ENCODE measurements at places on chromosomes 11 and 22. TPM values are rescaled to one million over a fixed set of nuclear protein-coding genes. Genes with fewer than 3 reads are reported as not detected.

DNA sequence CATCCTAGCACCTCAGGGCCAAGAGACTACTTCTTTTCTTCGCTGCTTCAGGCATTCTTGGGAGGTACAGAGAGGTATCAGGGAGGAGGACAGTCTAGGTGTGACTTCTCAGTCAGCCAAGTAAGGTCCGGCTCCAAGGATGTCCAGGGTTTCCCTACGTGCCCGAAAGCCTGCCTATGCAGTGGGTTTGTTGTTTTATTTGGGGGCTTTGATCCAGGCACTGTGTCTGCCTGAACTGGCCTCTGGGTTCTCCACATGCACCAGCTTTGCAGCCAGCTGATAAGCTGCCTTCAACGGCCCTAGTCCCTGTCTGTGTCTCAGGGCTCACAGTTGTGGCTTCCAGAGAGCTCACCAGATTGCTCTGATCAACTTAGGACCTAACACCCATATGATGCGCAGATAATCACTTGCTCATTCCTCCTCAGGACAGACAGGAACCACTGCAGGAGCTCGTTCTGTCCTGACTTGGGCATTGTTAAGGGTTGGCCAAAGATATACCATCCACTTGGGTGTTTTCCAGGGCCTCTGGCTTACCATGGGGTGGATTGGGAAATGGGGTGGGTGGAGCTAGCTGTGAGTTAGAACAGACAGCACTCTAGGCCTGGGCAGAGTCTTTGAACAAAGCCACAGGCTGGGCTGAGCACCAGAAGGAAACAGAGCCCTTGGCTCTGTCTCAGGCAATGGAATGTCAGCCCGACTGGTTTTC, 45.5 kb upstream of the CRYBB3 start:
- DNase-seq: no peak

CELSR1 gene
- 0.04 TPM for total RNA-seq

- no peak for DNase-seq
Observed at GRCh38 chr22:22388090-22388489, 120.5 kb downstream of the ZNF280B start.

- DNase-seq: no peak
Observed at GRCh38 chr11:79078456-79078855, 362.4 kb downstream of the TENM4 start.

C11orf42 gene
- not detected for total RNA-seq

DNA sequence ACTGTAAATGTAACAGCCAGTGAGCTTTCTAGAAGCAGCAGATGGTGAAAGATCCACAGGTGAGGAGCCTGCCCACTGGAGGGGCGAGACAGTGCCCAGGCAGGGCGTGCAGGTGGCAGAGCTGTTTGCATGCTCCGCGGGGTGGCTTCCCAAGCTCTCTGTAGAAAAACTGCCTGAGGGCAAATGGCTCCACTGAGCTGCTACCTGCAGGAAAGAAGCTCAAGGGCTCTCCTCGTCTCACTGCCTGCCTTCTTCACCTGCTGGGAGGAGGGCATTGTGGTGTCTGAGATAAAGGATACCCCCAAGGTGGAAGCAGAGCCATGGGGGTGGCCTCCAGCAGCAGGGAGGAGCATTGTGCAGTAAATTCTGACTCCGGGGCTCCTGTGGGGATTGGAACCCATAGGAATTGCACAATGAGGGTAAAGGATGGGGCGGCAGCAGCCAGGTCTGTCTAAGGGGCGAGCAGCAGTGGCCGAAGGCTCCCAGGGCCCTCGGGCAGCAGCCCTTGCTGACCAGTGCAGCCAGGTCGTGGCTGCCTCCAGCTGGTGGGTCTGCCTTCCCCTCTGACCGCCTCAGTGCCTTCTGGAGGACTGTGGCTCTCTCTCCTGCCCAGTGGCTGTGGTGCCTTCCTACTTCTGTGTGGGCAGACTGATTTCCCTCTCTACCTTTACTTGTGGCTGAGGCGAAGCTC, 28.0 kb upstream of the CABP7 start:
- no peak for DNase-seq

DNA sequence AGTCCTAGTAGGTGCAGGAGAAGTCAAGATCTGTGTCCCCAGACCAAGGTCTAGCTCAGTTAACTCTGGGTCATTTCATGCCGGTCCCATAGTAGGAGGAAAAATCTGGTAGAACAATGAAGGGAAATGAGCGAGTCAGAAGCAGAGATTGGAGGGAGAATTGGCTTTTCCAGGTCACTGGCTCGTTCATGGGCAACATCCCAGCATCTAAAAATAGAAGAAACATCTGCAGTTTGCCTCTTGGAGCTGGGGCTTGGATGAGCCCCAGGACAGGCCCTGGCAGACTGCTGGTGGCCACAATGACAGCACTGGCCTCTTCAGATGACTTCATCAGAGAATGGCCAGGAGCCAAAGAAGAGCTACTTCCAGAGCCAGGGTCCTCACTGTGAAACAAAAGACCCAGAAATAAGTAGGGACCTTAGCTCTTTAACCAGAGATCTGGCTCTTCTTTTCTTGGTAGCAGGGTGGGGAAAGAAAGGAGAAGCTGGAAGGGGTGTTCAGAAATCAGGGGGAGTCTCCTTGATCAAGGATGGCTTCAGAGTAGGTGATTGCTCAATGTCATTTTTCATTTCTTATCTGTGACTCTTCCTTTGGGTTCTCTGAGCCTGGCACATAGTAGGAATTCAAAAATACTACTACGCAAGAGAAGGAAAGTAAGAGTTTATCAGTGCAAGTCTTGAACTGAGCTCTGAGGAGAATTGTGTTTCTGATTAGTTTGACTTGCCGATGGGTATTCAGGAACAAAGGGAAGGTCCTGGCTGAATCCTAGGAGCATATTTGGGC, 102.6 kb downstream of the TMPRSS5 start:
- DNase-seq: no peak

DNA sequence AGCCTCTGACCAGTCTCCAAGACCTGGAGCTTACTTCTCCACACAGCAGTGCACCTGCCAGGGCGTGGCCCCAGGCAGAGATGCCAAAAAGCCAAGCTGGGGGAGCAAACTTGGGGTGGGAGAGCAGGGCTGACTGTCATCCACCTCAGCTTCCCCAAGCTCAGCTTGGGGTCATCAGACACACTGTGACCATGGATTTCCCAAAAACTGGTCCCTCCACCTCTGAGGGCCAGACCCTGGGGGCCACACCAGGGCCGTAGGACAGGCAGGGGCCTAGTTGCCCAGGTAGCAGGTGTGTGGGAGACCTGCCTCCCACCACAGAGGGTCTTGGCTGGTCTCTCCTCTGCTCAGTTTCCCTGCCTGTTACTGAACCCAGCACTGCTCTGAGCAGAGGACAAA, 30.6 kb downstream of the ARVCF start:
- DNase-seq: no peak

- no peak for DNase-seq
Observed at GRCh38 chr22:24384131-24384530, 43.3 kb upstream of the ADORA2A start.

GRCh38 chr11:17810746-17811145, 76.2 kb downstream of the KCNC1 start:
- DNase-seq: no peak

- DNase-seq: no peak
Observed at GRCh38 chr11:40253166-40253565, 1206.3 kb downstream of the LRRC4C start.

DNA sequence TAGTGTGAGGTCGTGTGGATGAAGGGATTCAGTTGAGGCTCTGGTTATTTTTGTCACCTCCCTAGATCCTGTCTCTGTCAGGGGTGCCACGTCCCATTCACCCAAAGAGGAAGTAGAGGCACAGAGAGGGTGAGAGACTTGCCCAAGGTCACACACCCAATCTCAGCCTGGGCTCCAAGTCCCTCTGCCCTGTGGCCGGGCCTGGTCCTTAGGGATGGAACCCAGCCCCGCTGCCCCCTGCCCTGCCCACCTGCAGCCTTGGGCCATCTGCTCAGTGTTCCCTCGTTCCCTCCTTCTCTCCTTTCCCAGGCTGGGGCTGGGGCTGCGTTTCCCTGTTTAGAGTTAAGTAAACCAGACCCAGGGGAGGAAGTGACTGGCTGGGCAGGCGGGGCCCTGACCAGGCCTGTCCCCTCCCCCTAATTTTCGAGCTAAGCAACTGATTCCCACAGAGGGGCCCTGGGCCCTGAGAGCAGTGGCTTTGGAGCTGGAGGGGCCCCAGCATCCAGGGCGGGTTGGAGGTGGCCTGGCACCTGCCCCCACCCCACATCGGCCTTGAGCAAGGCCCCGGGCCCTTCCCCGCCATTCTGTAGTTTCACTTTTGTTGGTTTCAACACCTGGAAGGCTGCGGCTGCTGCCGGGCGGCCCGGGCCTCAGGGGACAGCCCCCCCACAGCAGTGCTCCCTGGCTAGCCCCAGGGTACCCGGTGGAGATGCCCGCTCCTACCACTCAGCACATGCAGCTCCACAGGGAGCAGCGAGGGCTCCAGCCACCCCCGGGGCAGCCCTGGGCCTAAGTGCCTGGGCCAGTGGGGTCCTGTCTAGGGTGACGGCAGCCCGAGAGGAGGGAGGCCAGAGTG, 1.5 kb downstream of the TCIRG1 start:
- DNase-seq: peak; percentile 71

DNA sequence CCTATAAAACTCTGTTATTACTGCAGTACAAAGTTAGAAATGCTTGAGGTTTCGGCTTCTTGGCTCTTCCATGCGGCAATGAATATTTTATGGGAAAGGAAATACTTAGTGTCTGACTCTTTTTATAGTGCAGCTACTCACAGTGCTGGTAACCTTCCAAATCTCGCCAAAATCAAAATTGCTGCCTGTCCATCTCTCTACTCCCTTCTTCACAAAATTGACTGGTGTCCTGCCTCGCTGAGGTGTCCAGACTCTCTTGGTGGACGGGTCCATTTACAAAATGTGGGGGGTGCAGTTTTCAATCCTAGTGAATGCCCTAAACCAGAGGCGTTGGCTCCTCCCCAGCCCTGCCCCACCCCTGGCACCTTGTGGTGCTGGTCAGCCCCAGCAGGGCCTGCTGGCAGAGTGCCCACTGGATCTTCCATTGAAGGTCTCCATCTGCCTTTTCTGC, 73.5 kb downstream of the ZBTB16 start:
- no peak for DNase-seq

DNA sequence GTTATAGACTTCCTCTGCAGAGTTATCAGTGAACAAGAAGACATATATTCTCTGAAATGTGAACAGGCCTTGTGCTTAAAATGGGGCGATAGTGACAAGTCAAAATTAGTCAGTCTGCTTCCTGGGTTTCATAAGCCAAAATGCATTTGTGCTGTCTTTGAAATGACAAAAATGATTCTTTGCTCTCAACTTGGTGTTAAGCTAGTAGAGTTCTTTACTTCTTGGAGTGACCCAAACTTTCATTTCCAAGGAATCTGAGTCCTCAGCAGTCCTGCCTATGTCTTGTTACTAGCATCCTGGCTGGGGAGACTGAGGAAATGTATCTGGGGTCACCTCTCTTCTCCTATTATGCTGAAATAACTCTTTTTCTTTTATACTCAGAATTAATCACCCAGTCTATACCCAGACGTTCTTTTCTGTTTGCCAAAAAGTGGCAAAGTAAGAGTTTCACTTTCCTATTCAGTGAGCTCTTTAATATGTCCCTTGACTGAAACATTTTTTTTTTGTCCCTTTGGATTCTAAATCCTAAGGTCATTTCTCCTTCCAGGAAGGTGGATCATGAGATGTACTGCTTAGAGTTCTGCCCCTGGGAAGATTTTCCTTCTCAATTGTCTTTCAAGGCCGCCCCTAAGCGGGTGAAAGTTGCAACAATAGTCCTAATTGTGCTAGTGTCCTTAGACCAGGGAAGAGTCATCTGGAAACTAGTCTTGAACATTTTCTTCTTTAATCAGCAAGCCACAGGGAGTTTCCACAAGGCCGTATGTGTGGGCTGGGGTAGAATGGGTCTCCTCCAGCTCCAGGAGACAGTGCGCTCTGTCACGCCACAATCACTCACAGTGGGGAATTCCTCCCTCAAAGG, 53.0 kb upstream of the RDX start:
- peak; percentile 82 for DNase-seq

- no peak for DNase-seq
Observed at GRCh38 chr22:46355996-46356471, 20.5 kb downstream of the TRMU start.

OR51E2 gene
- not detected for total RNA-seq

DNA sequence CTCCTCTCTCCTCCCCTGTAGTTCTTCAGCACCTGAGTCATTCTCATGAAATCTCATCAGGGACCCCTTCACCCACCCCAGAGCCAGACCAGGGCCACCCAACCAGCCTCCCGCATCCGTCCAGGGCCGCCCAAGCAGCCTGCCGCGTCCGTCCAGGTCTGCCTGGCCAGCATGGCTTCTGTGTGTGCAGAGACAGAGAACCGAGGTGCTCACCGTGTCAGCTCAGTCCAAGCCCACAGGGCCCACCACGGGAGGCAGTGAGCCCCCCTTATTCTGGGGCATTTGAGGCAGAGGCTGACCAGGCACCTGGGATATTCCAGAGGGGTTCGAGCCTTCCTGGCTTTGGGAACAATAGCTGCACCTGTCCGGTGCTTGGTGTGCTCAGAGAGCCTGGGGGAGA, 1117.3 kb downstream of the BRD1 start:
- no peak for DNase-seq

SLC6A5 gene
- total RNA-seq: not detected

DNA sequence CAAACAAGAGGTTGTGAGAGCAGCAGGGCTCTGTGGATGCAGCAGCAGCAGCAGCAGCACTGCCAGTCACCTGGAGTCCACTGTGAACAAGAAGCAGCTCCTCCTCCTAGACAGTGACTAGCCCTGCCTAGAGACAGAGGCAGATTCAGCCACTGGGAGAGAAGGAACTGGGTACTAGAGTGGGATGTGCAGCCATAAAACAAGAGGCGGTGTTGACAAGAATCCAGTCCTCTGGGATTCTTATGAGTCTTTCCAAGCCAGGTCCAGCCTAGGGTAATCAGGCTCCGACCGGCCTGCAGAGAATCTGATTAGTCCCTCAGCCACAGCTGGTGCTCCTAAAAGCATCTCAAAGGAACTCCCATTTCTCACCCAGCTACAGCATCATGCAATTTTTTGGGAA, 83.9 kb upstream of the USP47 start:
- no peak for DNase-seq

- DNase-seq: no peak
Observed at GRCh38 chr22:47038206-47038835, 275.9 kb downstream of the TBC1D22A start.

RBX1 gene
- total RNA-seq: 79.4 TPM
